ENCODE measurements at places on chromosomes 3 and 15.

- no peak for DNase-seq
Measured at GRCh38 chr3:173739726-173740125, 342.2 kb downstream of the NLGN1 start.

- no peak for DNase-seq
Measured at GRCh38 chr3:119831941-119832371, 50.1 kb downstream of the NR1I2 start.

GRCh38 chr3:29057326-29057725 is 223.5 kb upstream of the RBMS3 start:
- DNase-seq = no peak

DNA sequence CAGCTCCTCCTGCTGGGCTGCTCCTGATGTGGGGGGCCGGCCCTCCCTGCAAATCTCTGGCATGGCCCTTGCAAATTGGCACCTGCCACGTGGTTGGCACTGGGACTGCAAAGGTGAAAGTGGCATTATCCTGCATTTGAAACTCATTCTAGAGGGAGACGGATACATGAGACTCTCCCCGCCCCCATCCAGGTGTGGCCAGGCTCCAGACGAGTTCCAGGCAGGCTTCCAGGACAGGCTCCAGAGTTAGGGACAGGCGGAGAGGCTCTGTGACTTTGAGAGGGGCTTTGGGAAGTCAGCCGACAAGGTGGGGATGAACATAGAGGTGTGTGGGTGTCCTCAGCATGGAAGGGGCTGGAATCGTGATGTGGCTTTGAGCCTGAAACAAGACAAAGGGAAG is 178.5 kb downstream of the APBA2 start:
- no peak for DNase-seq

GRCh38 chr15:67914537-67915460 is 75.0 kb upstream of the RNU6-1 start:
- no peak for DNase-seq

DNA sequence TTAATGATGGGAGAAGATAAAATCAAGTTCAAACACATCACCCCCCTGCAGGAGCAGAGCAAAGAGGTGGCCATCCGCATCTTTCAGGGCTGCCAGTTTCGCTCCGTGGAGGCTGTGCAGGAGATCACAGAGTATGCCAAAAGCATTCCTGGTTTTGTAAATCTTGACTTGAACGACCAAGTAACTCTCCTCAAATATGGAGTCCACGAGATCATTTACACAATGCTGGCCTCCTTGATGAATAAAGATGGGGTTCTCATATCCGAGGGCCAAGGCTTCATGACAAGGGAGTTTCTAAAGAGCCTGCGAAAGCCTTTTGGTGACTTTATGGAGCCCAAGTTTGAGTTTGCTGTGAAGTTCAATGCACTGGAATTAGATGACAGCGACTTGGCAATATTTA is 67.5 kb upstream of the TSEN2 start:
- no peak for DNase-seq

- no peak for DNase-seq
Measured at GRCh38 chr3:152769523-152769922, 65.4 kb upstream of the P2RY1 start.

GRCh38 chr3:187403768-187404288 is 35.6 kb downstream of the RTP4 start:
- no peak for DNase-seq

DNA sequence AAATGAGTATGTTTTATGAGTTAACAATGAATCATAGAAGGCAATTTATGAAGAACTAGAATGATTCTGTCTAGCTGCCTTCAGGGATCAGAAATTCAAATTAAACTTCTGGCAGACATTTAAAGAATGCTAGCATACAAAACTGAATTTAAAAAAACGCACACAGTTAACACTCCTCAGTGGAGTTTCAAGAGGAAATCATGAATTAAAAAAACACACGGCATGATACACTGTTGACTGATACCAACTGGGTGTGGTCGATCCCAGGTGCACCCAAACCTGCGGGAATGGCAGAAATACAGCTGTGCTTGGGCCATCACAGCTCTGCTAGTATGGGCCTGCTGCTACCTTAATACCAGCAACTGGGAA is 526.0 kb downstream of the FOXP1 start:
- no peak for DNase-seq

DNA sequence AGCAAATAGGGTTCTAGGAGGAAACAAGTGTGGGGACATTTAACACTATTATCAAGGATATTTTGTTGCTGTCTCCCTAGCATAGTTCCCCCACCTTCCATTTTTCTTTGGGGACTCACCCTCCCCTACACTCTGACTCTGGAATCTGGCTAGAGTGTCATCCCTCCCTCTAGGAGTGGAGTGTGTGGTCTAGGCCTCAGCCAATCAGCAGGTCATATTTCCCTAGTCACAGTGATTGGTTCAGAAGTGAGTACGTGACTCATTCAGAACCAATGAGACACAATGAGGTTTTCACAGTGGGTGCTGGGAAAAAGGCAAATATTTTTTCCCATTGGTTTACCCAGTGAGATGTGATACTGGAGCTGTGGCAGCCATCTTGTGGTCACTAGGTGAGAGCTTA is 234.4 kb downstream of the SHQ1 start:
- DNase-seq = no peak

DNA sequence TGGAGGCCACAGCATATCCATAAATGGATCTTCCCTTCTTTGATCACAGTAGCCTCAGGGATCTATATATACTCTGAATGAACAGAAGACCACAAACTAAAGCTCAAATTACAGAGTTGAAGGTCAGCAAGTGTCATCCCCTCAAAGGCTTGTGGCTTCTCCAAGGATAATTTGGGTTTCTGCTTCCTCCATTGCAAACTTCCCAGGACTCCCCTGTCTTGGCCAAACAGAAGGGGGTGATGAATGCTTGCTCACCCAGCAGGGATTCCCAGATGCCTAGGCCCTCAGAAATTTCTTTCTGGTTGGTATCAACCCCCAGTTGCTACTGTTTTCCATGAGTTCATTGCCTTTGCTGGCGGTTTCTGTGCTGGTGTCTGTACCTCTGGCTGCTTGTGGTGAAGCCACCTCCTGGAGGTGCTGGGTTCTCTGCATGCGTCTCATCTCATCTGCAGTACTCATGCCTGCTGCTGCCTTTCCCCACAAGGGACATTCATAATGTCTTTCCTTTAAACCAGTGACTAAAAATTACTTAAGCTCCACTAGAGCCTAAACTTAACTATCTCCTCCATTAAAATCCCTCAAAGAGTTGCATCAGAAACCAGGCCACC is 17.7 kb downstream of the ENTPD3 start:
- no peak for DNase-seq

GRCh38 chr15:29883126-29883525 is 60.9 kb upstream of the TJP1 start:
- DNase-seq = no peak

DNA sequence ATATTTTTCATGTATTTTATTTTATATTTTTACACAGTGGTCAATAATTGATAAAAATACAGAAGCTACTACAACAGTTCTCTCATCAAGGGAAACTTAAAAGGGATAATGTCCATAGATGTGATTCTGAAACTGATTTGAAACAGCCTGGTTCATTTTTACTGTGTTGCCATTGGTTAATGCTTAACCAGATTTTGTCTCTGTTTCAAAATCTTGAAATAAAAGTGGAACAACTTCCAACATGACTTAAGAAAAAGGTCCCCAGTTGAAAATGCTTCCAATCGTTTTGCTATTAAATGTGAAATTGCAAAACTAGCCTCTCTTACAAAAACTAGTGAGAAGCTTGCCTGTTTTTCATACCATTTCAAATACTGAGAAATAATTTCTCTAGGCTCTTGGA is 240.7 kb downstream of the LPP start:
- DNase-seq = no peak

DNA sequence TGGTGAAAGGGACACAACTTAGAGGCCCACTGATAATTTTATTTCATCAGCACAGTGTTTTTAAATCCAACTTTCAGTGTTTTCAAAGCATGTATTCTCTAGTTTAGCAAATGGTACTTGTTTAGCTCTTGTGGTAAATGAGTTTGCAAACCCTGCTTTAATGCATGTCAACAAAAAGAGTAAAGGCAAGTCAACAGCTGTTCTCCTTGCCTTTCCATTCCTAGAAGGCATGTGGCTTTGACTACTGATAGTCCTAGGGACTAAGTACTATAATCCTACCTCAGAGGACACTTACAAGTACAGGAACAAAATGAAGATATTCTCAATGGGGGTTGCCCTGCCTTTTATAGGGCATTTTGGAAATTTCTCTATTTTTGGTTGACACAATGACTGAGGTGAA is 13.1 kb downstream of the NPTN start:
- DNase-seq = no peak

GRCh38 chr15:37777006-37777405 is 157.4 kb upstream of the TMCO5A start:
- no peak for DNase-seq

- no peak for DNase-seq
Measured at GRCh38 chr3:122312826-122313225, 12.2 kb upstream of the CSTA start.

GRCh38 chr3:13324835-13325501 is 95.2 kb downstream of the NUP210 start:
- DNase-seq = no peak

DNA sequence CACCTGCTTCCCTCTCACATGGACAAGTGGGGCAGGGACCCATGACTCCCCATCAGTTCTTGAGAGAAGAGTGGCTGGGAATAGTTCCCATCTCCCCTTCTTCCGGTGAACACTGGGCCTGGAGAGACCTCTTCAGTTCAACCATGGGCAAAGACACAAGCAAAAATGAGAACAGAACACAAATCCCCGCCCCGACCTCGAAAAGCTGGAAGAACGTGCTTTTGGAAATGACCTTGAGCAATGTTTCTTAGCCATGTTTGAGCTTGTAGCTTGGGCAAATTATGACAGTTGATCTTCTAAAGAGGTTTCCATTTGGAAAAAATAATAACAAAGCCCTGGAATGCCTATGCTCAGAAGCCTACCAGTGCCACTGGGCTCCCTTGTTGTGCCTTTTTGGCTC is 59.0 kb downstream of the FAM174B start:
- DNase-seq = no peak

DNA sequence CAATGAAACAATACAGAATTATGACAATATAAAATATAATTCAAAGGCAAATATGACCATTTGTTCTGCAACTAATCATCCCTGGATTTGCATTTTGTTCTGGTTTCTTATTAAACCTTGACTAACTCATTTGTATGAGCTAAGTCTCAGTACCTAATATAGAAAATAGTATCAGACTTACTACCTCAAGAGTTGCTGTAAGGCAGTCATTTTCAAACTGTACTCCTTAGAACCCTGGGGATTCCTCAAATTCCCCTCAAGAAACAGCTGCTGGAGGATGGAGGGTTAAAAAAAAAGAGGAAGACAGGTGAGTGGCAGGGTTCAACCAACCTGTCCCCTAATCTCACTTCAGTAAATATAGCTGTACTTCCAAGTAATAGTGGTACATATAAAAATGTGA is 11.1 kb downstream of the ZBTB11 start:
- DNase-seq = no peak

DNA sequence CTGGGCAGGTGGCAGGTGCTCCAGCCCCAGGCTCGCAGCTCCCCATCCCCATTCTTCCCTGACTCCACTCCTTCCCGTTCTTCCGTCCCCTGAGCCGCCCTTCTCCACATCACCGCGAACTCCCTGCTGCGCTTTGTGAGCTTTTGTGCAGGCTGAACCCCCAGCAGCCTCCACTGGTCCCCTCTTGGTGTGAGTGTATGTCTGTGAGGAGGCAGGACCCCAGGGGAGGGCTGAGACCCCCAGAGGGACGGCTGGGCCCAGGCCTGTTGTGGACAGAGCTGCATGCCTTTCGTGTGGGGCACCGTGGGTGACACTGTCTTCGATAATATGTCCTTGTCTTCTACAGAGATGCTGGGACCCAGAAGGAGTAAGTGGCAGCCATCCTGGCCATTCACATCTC is 7.3 kb upstream of the ITIH3 start:
- no peak for DNase-seq

DNA sequence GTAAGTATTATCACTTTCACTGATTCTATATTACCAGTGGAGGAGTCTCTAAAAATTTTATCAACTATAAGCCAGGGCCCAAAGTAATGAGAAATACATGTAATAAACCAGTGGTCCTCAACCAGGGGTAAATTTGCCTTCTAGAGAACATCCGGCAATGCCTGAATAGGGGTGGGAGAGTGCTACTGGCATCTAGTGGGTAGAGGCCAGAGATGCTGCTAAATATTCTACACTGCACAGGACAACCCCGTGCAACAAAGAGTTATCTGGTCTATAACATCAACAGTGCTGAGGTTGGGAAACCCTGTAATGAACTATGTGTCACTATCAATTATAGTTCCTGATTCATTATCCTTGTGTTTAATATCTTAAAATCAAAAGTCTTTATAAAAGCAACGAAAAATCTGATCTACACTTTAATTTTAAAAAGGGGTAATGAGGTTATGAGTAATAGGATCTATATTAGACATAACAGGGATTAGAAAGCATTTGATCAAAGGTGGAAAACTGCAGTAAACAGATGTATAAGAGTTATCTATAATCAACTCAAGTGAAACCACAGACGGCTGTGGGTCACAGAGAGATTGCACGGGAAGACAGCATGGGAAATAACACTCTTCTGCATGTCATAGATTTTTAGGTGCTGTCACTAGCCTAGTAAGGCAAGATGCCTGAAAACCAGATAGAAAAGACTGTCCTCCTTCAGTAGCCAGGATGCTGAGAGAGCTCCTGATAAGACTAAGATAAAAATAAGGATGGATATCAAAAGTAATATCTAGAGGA is 2.0 kb downstream of the LYSMD2 start:
- peak; percentile 25 for DNase-seq
